Muscle of leg (tissue), 16 donors: ENCODE measurements at places on chromosomes 11 and 22.

DNA sequence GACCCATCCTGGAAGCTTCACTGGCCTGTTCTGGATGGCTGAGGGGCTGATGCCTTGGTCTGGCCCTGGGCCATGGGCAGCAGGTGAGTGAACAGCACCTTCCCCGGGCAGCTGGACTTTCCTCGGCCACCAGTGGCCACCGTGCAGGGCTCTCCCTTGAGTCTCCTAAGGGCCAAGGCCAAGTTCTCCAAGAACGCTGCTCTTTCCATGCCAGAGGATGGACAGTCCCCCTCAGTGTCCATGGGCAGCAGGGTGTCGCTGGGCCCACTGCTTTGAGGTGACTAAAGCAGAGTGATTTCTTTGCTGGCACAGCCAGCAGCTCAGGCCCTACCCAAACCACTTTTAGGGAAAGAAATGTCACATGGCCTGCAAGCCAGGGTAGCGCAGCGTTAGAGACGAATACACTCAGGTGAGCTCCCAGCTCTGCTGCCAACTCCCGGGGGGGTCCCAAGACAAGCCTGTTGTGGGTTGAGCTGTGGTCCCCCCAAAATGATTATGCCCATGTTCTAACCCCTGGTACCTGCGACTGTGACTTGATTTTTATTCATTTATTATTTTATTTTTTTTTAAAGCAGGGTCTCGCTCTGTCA is 3.3 kb upstream of the CARS1 start:
- no peak for DNase-seq
- H3K4me1 ChIP-seq: peaks cover 14% of the 10 kb centered on the region
- H3K36me3 ChIP-seq: no peaks in the 10 kb centered on the region

DNA sequence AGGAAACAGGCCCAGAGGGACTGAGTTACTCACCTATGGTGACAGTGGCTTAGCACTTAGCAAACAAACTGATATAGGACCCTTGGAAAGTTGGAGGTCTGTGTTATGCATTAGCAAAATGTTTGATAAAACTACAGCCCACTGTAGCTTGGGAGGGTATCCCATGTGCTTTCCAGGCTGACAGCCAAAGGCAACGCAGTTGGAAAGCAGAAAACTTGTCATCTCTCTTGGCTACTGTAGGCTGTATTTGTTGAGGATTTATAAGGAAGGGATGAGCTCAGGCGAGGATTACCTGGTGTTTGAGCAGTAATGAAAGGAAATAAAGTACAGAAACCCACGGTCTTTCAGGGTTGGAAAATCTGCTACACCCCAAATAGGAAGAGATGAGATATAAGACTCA is 23.8 kb downstream of the SDHAF2 start:
- peak; percentile 89 for DNase-seq
- peaks cover 40% of the 10 kb centered on the region for H3K36me3 ChIP-seq
- H3K4me1 ChIP-seq: peaks cover 2% of the 10 kb centered on the region
- H3K27ac ChIP-seq: no peak overlapping the region
- no peak overlapping the region for H3K4me3 ChIP-seq

DNA sequence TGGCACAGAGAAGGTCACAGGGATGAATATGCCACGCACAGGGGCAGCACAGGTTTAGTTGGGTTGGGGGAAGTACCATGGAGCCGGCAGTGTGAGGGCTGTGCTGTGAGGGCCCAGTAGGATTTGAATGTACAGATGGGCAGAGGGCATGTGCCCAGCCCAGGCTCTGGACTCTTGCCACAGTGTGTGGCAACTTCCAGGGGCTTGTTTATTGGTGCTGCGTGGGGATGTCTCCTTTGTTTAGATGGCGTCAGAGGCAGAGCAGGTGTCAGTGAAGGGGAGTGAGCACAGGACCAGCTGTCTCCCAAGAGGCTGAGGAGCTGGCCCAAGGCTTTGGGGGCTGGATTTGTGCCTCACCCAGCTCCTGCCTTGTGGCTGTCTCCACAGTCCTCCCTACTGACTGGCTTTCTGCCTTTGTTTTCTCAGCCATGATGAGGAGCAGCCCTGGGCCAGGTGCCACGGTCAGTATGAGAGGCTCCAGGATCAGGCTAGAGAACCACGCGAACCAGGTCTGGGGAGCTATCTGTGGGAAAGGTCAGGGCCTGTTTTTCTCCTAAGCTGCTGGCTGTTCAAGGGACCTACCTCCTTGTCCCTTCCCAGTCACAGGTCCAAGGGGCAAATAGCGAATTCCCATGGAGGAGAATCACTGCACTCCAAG is 21.9 kb downstream of the SUN2 start:
- peaks cover 25% of the 10 kb centered on the region for H3K4me1 ChIP-seq
- peak; percentile 80 for DNase-seq
- H3K27me3 ChIP-seq: no peaks in the 10 kb centered on the region
- peaks cover 87% of the 10 kb centered on the region for H3K36me3 ChIP-seq

GRCh38 chr11:39641751-39642150 is 1817.7 kb downstream of the LRRC4C start:
- H3K27me3 ChIP-seq: no peaks in the 10 kb centered on the region
- peak; percentile 14 for DNase-seq
- no peak overlapping the region for H3K4me3 ChIP-seq
- no peaks in the 10 kb centered on the region for H3K4me1 ChIP-seq
